ENCODE measurements at places on chromosomes 1 and 21. TPM values are rescaled to one million over a fixed set of nuclear protein-coding genes. Genes with fewer than 3 reads are reported as not detected.

DNA sequence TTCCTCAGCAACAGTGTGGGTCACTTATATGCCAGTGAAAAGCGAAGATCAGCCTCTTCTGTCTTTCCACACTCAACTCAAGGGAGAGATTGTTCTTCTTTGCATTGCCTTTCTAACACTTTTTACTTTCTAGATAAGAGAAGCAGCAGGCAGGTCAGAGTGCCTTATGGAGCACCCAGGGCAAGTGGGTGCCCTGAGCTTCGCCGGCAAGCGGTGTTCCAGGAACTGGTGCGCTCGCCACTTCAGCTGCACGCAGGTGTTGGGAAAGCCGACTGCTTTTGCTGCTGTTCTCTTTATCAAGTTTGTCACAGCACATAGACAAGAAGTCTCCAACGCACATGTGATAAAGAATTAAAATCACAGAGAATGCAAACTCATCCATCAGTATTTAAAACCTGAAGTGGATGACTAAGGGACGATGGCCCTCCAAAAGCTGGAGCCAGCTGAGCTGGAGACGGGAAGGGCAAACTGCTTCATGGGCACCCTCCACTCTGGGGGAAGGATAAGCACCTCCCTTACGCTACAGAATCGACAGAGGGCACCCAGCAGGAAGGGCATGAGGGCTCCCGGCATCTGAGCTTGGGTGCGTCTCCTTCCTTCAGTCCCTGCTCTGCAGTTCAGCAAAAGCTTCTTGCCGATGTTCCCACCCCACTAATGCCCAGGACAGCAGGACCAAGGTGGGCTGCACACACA lies 20.7 kb downstream of the UBE2G2 start:
- no peak for DNase-seq

COG2 gene
- 42.9 TPM for total RNA-seq

- no peak for DNase-seq
Measured at GRCh38 chr1:47252795-47253194, 20.8 kb upstream of the TAL1 start.

DNA sequence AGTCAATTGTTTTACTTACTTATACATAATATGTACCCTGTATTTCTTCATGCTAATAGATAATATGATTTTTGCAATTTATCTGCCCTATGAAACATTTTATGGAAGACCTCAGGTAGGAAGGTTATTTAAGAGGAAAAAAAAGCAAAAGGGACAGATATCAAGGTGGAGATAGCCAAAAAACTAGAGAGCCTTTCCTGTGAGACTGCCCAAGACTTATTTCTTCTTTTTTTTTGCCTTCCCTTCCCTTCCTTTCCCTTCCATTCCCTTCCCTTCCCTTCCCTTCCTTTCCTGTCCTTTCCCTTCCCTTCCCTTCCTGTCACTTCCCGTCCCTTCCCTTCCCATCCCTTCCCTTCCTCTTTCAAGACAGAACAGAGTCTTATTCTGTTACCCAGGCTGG lies 80.6 kb upstream of the HMCN1 start:
- DNase-seq = no peak

- DNase-seq = no peak
Measured at GRCh38 chr1:9097947-9098705, 28.7 kb upstream of the SLC2A5 start.

DNA sequence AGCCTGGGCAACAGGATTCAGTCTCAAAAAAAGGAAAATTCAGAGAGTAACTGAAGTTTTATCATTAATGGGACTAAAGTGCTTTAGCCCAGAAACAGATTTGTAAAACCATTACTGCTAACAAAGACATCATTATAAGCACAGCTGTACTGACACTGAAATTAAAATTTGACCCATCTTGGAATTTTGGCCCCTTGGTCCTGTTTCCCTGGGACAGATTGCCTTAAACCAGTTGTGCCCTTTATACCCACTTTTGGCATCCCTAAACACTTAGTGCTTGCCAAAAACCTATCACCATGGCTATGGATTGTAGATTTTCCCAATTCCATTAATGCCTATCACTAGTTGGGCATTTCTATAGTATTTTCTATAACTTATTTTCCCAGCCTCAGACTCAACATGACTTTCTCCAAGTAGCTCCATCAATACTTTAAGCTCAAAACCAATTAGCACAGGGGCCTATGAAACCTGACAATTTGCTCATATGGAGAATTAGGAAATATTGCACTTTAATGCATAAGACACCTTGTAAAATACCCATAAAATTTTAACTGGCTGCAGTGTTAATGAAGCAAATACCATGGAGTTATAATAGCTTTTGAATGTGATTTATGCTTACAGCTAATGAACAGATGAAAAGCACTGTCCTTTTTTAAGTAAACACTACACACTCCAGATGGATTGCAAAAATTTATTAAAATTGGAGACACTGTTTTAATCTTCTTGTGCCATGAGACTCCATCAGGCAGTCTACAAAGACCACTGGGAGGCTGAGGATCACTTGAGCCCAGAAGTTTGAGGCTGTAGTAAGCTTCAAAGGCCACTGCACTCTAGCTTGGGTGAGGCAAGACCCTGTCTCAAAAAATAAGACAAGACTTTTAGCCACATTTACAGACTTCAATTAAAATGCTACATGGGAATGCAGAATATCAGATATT lies 4.3 kb downstream of the GAS5 start:
- no peak for DNase-seq

DNA sequence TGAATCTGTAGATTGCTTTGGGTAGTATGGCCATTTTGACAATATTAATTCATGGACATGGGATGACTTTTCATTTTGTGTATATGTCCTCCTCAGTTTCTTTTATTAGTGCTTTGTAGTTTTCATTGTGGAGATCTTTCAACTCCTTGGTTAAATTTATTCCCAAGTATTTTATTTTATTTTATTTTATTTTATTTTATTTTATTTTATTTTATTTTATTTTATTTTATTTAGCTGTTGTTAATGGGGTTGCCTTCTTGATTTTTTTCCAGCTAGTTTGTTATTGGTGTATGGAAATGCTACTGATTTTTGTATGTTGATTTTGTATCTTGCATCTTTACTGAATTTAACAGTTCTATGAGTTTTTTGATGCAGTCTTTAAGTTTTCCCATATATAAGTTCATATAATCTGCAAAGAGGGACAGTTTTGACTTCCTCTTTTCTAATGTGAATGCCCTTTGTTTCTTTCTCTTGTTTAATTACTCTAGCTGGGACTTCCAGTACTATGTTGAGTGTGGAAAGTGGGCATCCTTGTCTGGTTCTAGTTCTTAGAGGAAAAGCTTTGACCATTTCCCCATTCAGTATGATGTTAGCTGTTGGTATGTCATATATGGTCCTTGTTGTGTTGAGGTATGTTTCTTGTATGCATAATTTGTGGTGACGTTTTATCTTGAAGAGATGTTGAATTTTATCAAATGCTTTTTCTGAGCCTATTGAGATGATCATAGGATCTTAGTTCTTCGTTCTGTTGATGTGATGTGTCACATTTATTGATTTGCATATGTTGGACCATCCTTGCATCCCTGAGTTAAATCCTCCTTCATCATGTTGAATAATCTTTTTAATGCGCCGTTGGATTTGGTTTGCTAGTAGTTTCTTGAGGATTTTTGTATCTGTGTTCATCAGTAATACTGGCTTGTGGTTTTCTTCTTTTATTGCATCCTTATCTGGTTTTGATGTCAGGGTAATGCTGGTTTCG lies 14.3 kb downstream of the CEPT1 start:
- no peak for DNase-seq

DNA sequence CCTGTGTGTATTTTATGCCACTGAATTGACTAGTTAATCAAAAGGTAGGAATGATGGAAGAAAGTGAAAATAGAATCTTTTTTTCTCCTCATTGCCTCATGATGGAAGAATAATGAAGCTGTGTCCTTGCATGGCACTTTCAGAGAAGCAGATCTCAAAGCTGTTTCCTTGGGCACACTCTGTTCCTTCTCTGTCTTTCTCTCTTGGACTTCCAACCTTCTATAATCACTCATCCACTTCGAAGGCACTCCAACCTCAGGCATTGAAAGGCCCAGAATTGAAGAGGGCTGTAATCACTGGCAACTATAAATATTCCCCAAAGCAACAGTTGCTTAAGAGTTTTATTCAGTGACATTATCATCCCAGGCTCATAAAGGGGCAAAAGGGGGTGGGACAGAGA lies 31.1 kb upstream of the DNASE2B start:
- no peak for DNase-seq

HSPA13 gene
- total RNA-seq = 91.1 TPM

CD34 gene
- 0.36 TPM for total RNA-seq

FAM151A gene
- not detected for total RNA-seq

DNA sequence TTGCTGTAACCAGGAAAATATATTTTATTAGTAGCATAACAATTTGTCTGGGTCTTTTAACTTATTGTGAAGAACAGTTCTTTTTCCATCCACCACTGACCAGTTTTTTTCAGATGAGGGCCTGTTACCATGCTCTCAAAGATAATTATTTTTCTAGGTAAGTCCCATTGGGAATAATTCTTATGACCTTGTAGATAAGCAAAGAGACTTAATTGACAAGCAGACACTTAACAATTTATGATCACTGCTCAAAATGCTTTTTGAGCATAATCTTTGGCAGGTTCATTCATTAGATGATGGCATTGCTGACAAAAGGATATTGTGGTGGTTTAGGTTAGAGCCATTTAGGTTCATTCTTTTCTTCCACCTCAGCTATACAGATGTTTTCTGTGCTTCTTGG lies 6.6 kb downstream of the SNX27 start:
- no peak for DNase-seq

GRCh38 chr1:9766759-9767442 lies 56.9 kb downstream of the CLSTN1 start:
- DNase-seq = no peak

DNA sequence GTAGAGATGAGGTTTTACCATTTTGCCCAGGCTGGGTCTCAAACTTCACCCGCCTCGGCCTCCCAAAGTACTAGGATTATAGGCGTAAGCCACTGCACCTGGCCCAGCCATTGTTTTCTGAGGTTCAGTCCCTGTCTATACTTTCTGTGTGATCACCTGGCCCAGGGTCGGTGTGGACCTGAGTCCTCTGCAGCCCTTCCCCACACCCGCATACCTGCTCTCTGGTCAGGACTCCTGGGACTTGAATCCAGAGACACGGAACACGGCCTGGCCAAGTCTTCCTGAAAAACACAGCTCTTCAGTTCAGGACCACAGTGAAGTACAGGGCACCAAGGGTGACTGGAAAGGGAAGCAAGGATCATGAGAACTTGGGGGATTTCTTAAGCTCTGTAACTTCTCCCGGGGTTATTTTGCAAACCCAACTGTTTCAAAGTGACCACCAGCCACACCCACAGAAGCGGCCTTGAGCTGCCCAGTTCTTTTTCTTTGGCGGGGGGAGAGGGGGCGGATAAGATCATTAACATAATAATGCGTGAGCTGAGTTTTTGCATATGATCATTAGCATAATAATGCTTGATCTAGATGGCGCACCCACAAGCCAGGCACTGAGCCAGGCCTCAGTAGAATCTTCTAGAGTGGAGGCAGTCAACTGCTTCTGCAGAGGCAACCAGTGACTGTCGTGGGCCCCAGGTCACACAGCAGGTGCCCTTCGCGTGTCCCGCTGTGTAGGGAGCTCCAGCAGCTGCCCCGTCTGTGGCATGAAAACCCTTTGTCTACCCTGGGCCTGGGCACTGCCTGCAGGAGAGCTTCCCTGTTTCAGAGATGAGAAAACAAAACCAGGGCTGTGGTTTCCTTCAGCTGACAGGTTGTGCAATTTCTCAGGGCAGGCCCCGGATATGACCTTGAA lies 1.7 kb upstream of the NADK start:
- no peak for DNase-seq

- no peak for DNase-seq
Measured at GRCh38 chr1:39777306-39777705, 6.2 kb upstream of the OXCT2 start.

NTNG1 gene
- total RNA-seq = not detected

DNA sequence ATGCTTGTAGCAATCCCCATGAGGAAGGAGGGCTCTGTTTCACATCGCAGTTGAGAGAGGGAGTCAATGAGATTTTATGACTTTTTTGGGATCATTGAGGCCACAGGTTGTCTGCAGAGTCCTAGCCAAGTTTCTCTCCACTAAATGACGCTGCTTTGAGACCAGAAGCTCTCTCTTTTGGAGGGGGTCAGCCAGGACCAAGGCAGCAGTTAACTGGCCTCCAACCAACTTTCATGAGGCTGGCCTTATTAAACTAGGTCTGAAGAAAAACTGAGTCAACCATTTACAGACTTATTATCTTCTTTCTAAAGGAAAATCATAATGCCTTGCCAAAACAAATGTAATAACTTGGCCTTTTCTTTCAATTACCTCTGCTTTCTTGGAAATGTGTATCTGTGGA lies 8.6 kb downstream of the WLS start:
- DNase-seq = no peak

DNA sequence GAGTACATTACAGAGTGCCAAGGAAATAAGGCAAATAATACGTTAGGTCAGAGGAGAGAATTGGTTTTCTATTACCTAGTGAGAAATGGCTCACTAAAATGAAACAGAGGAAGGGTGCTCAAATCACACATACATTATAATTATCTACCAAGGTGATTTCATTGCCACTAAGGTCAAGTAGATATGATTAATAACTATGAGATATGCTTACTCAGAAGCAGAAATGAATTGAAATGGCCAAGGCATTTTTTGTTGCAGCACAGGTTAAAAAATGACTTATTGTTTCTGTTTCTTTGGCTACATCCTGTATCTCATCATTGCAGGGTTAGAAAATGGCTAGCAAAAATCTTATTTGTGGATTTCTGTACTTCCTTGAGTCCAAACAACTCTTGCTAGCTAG lies 154.5 kb upstream of the GORAB start:
- DNase-seq = no peak

- DNase-seq = peak; percentile 55
Measured at GRCh38 chr21:43825936-43826622, 36.7 kb downstream of the RRP1 start.

DNA sequence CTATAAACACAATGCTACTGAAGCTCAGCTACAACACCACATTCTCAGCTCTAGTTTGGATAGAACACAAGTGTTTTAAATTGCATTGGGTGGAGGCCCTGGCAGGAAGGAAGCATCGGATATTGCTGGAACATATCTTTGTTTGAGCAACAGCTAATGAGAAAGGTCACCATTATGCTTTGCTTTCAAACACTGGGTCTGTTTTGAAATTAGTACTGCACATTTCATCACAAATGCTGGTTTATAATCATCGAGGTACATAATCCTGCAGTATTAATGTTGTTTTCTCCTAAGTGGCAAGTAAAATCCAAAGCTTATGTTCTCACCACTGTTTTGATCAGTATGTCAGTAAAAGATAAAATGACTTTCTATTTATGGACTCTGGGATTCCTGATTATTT lies 61.5 kb upstream of the ARHGAP29 start:
- DNase-seq = no peak

DNA sequence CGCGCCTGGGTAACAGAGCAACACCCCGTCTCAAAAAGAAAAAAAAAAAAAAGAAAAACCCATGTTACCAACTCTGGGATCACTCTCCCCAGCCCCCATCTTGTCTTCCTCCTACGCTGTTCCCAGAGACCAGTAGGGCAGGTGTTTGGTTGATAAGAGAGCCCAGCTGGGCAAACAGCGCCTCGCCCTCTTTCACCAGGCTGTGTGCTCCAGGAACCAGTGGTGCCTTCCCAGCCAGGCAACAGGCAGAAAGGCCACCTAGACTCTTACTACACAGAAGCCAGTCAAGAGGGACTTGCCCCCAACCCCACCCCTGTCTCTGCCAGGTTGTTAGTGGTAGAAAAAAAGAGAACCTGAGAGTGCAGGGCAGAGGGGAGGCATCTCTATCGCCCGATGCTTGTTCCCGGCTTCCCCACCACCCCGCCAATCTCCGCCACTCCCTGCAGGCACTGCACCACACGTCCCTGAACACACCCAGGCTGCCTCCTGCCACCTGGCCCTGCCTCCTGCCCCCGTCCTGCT lies 14.0 kb upstream of the CTRC start:
- peak; percentile 59 for DNase-seq
